ENCODE measurements at places on chromosomes 16 and 17. TPM values are rescaled to one million over a fixed set of nuclear protein-coding genes. Genes with fewer than 3 reads are reported as not detected.

- DNase-seq: no peak
Measured at GRCh38 chr17:1783834-1784611, 22.2 kb downstream of the SERPINF1 start.

- no peak for DNase-seq
Measured at GRCh38 chr17:55402374-55402773, 19.3 kb downstream of the MMD start.

DNA sequence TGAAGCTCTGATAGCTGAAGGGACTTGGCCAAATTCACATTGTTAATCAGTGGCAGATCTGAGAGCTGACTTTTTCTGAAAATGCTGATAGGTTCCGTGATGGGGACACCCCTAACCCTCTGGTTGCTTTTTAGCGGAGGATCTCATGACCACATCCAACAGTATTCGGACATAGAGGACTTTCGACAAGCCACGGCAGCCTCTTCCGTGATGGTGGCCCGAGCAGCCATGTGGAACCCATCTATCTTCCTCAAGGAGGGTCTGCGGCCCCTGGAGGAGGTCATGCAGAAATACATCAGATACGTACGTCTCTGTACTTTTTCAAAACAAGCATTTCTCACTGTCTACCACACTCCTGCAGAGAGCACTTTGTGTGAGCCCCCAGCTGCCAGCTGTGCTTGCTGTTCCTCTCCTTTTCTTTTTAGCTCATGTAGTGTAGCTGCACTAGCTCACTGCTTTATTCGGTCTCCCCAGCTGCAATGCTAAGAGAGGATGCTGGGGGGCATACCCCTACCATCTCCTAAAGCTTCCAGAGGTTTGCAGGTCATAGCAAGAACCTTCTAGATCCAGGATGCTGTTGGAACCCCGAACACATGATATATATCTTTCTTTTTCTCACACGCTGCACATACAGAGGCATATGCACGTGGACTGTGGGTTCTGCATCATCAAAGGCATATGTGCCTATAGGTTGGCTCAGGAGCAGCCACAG lies 14.2 kb upstream of the NFATC3 start:
- DNase-seq: peak; percentile 45

DNA sequence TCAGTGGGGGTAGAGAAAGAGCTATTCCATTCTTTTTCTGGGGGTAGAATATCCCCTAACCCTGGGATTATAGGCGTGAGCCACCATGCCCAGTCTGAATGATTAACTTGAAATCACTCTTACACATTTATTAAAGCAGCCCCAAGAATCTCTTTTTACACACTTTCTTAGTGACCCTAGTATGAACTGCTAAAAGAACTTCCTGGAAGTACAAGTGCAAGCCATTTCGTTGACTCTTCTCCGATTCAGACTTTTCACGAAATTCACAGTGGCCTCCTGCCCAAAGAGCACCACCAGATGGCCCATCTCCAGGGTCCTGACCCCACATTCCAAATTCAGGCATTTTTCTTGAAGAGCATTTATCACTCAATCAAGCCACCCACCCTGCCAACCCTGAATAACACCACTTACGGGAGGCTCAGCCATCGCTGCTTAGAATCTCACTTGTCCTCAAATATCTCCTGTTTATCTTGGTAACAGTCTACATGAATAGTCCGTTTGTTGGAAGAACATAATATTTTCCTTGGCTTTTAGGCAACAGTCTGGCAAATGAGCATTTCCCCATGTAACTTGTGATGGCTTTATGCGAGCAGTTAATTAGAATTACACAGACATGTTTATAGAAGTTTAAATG lies 28.0 kb downstream of the ZNF423 start:
- no peak for DNase-seq

DNA sequence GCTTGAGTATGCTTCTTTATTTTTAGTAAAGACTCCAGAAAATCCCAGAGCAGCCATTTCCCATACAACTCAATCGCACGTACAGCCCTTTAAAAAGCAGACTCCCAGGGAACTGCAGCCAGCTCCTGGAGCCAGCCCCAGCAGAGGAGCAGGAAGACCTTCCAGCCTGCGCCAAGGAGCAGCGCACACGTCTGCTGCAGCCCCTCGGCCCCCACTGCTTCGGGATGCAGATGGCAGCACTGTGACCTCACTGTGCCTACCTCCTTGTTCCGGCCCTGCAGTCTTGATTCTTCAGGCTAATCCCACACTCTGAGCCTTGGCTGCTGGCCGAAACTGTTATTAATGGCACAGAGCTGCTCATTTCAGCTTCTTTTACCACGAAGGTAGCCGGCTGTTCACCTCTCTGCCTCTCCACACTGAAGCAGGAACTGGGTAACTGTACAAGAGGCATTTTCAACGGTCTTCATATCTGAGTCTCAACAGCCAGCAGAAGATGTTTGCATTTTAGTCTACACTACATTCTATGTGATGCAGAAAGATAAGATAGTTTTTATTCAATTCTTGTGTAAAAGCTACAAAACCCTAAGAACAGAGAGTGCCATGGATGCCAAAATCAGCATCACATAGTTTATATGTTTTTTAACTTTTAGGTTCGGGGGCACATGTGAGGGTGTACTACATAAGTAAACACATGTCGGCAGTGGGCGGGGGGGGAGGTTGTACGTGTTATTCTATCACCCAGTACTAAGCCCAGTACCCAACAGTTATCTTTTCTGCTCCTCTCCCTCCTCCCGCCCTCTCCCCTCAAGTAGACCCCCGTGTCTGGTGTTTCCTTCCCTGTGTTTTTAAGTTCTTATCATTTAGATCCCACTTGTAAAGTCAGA lies 130.9 kb downstream of the ANKRD11 start:
- no peak for DNase-seq

DNA sequence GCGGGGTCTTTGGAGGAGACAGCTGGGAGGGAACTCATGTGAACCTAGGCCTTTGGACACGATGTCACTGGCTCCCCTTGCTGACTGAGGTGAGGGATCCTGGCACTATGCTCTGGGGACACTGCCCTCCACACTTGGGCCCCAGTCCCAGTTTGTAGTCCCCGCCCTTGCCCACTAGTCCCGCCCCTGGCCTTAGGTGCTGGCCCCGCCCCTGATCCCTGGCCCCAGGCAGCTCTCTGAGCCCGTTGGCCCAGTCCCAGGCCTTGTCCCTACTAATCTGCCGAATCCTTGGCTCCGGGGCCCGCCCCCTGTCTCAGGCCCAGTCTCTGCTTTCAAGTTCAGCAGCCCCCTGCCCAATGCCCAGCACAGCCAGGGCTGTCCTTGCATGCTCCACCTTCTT lies 61.0 kb downstream of the SMPD3 start:
- no peak for DNase-seq

DNA sequence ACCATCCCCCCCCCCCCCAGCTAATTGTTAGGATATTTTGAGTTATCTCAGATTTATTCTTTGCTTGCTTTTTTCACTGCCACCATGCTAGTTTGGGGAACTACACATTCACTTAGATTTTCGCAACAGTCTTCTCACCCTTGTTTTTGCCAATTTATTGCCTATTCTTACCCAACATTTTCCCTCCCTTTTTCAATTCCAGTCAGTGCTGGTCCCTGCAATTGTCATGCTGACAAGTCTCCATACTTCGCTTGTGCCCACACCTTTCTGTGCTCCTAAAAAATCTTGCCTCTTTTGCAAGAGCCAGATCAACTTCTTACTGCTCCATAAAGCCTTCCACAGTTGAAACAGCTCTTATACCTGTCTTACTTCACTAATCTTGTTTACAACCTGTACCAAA lies 16.3 kb downstream of the TNRC6A start:
- DNase-seq: no peak

DHRS7C gene
- total RNA-seq: not detected

NR1D1 gene
- total RNA-seq: 6.5 TPM

ITGAD gene
- total RNA-seq: not detected

AOC3 gene
- 2.0 TPM for total RNA-seq
